T-cell (primary cell): ENCODE measurements at places on chromosomes 3 and 15.

DNA sequence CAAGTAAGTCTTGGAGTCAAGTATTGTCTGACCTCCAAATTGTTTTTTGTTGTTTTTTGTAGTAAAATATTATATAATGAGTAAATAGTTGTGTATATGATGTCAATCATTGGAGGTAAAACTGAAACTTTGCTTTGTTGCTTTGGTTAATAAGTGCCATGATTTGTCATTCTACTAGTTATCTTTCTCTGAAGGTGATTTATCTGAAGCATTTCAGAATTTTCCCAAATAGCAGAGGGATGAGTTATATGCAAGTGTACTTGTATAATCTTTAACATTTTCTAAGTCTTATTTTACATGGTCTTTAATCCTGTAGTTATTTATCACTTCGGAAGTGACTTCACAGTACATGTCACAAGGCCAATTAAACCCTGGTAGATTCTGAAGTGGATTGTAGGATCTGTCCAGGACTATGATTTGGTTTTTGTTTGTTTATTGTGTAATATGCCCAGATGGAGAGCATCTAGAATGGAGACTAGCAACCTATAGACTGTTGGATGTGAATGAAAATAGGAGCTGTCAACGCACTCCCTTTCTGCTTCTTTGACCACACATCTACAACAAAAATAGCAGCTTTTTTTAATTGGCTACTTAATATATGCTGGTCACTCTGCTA is 93.1 kb upstream of the SAMMSON start:
- H3K4me3 ChIP-seq = no peak overlapping the region
- no peaks in the 10 kb centered on the region for H3K4me1 ChIP-seq
- H3K27me3 ChIP-seq = no peaks in the 10 kb centered on the region
- no peak for DNase-seq
- no peak overlapping the region for H3K27ac ChIP-seq
- no peaks in the 10 kb centered on the region for H3K36me3 ChIP-seq

DNA sequence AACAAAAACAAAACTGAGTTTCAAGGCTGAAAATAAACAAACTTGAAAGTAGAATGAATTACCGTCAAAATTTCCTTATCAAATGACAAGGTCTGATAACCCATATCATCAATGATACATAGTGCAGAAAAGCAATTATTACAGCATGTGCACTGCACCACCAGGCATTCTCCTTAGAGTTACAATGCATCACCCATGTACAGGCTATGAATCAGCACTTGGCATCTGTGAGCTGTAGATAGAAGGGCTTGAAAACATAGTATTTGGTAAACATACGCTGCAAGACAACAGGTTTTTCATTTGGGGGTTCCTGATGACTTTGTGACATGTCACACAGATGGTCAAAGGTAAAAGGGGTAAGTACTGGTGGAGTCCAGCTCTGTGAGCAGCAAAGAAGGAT is 265.1 kb downstream of the CTNNB1 start:
- H3K4me3 ChIP-seq = no peak overlapping the region
- H3K36me3 ChIP-seq = no peaks in the 10 kb centered on the region
- H3K27me3 ChIP-seq = no peaks in the 10 kb centered on the region
- no peaks in the 10 kb centered on the region for H3K4me1 ChIP-seq
- no peak for DNase-seq

GRCh38 chr3:31275038-31275572 is 257.6 kb upstream of the STT3B start:
- H3K4me3 ChIP-seq = no peak overlapping the region
- no peak for DNase-seq
- H3K4me1 ChIP-seq = no peaks in the 10 kb centered on the region
- no peaks in the 10 kb centered on the region for H3K27me3 ChIP-seq
- no peak overlapping the region for H3K27ac ChIP-seq

GRCh38 chr3:159480046-159480445 is 508.6 kb upstream of the IL12A start:
- no peak overlapping the region for H3K27ac ChIP-seq
- no peak overlapping the region for H3K4me3 ChIP-seq
- no peak for DNase-seq
- no peaks in the 10 kb centered on the region for H3K36me3 ChIP-seq
- H3K27me3 ChIP-seq = no peaks in the 10 kb centered on the region

GRCh38 chr3:13655061-13655913 is 106.4 kb downstream of the FBLN2 start:
- no peaks in the 10 kb centered on the region for H3K36me3 ChIP-seq
- H3K27ac ChIP-seq = no peak overlapping the region
- H3K4me3 ChIP-seq = peak overlapping the region; percentile 17
- H3K4me1 ChIP-seq = peaks cover 61% of the 10 kb centered on the region
